ENCODE measurements at places on chromosomes 16 and 17. TPM values are rescaled to one million over a fixed set of nuclear protein-coding genes. Genes with fewer than 3 reads are reported as not detected.

GRCh38 chr16:80027007-80027965 lies 426.7 kb upstream of the MAF start:
- H3K4me1 ChIP-seq = no peaks in the 10 kb centered on the region
- H3K27me3 ChIP-seq = no peaks in the 10 kb centered on the region
- no peak overlapping the region for H3K4me3 ChIP-seq
- no peaks in the 10 kb centered on the region for H3K36me3 ChIP-seq

DNA sequence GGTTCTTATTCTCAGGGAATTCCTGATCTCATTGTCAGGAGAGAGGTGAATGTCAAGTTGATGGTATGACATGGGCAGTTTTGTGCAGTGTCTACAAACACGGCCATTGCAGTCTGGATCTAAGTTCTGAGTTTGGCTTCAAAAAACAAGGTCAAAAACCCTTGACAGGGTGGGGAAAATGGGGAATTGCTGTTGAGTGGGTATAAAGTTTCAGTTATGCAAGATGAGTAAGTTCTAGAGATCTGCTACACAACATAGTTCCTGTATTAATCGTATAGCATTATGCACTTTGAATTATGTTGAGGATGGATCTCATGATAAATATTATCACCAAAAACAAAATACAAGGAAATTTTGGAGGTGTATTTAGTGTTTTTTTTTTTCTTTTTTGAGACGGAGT lies 36.6 kb upstream of the CARMIL2 start:
- no peak overlapping the region for H3K27ac ChIP-seq
- H3K4me3 ChIP-seq = no peak overlapping the region
- H3K4me1 ChIP-seq = no peaks in the 10 kb centered on the region

GRCh38 chr17:4537451-4538235 lies 17.5 kb downstream of the MYBBP1A start:
- no peak overlapping the region for H3K4me3 ChIP-seq
- DNase-seq = no peak
- H3K4me1 ChIP-seq = no peaks in the 10 kb centered on the region
- H3K36me3 ChIP-seq = no peaks in the 10 kb centered on the region

GRCh38 chr16:68744744-68745280 lies 7.7 kb downstream of the CDH1 start:
- H3K4me1 ChIP-seq = no peaks in the 10 kb centered on the region
- H3K36me3 ChIP-seq = no peaks in the 10 kb centered on the region
- no peak overlapping the region for H3K27ac ChIP-seq
- H3K4me3 ChIP-seq = no peak overlapping the region

DNA sequence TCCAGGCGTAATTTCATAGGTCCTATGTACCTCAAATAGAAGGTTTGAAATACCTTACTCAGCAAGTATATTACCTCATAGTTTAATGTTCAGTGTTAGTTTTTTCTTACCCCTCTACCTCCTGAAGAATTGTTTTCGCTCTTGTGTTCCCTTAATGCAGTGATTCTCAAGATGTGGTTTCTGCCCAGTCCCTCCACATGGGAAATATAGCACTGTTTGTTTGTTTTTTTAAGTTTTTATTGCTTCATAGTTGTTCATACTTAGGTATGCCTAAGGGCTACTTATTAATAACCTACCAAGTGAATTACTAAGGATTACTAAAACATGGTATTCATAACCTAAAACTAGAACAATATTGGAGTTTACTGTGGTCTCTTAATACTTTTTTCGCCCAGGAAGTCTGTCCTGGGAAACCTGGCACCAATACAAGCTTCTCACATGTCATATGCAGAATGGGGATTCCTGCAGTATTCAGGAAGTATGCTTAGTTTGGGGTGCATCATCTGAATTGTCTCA lies 5.0 kb downstream of the RSPRY1 start:
- no peak for DNase-seq
- H3K4me1 ChIP-seq = peaks cover 2% of the 10 kb centered on the region
- no peaks in the 10 kb centered on the region for H3K27me3 ChIP-seq
- no peak overlapping the region for H3K27ac ChIP-seq
- H3K4me3 ChIP-seq = no peak overlapping the region

- H3K4me1 ChIP-seq = no peaks in the 10 kb centered on the region
- no peak overlapping the region for H3K4me3 ChIP-seq
- H3K36me3 ChIP-seq = no peaks in the 10 kb centered on the region
- no peaks in the 10 kb centered on the region for H3K27me3 ChIP-seq
- no peak overlapping the region for H3K27ac ChIP-seq
These were observed 605.5 kb downstream of the RBFOX1 start for GRCh38 chr16:7938175-7938574.

DNA sequence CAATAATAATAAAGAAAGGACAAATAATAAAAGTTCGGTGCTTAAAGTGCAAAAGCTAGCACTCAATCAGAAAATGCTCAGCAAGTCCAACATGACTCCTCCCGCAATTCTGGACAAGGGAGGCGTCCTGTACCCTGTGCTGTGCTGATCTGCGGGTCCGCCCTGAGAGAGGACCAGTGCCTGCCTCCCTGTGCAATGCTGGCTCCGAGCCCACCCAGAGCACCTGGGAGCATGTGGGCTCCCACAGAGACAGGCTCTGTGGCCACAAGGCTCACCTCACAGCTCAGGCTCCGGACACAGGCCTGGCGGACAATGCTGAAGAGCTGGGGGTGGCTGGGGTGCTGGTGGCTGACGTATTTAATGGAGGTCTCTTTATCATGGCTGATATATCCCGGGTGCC lies 11.1 kb downstream of the FLCN start:
- no peaks in the 10 kb centered on the region for H3K4me1 ChIP-seq
- H3K27ac ChIP-seq = no peak overlapping the region
- no peaks in the 10 kb centered on the region for H3K27me3 ChIP-seq
- H3K4me3 ChIP-seq = no peak overlapping the region
- DNase-seq = no peak
- peaks cover 20% of the 10 kb centered on the region for H3K36me3 ChIP-seq

GRCh38 chr16:54522584-54522983 lies 236.0 kb upstream of the IRX3 start:
- H3K27ac ChIP-seq = no peak overlapping the region
- H3K4me3 ChIP-seq = no peak overlapping the region
- no peaks in the 10 kb centered on the region for H3K36me3 ChIP-seq
- no peaks in the 10 kb centered on the region for H3K27me3 ChIP-seq

- peaks cover 1% of the 10 kb centered on the region for H3K36me3 ChIP-seq
- no peaks in the 10 kb centered on the region for H3K4me1 ChIP-seq
- no peak for DNase-seq
- H3K27ac ChIP-seq = no peak overlapping the region
- H3K27me3 ChIP-seq = no peaks in the 10 kb centered on the region
These were observed 22.9 kb downstream of the ZNHIT3 start for GRCh38 chr17:36509272-36509985.

- no peaks in the 10 kb centered on the region for H3K36me3 ChIP-seq
- H3K4me3 ChIP-seq = no peak overlapping the region
- H3K27ac ChIP-seq = no peak overlapping the region
These were observed 4.5 kb downstream of the TNFSF12 start for GRCh38 chr17:7553356-7553755.

TMED6 gene
- 1.1 TPM for total RNA-seq

ETV4 gene
- total RNA-seq = 1.1 TPM

CES5A gene
- not detected for total RNA-seq

CBX4 gene
- 13.4 TPM for total RNA-seq

HBM gene
- total RNA-seq = 3.1 TPM

CFAP97D1 gene
- total RNA-seq = not detected

SLC47A1 gene
- total RNA-seq = 7.3 TPM
